ENCODE measurements at places on chromosomes 2 and 18.
A peak's percentile ranks its signal among the peaks of the same experiment; 100 is the strongest.

- DNase-seq = no peak
These were observed 82.8 kb upstream of the CD28 start for GRCh38 chr2:203623661-203624060.

DNA sequence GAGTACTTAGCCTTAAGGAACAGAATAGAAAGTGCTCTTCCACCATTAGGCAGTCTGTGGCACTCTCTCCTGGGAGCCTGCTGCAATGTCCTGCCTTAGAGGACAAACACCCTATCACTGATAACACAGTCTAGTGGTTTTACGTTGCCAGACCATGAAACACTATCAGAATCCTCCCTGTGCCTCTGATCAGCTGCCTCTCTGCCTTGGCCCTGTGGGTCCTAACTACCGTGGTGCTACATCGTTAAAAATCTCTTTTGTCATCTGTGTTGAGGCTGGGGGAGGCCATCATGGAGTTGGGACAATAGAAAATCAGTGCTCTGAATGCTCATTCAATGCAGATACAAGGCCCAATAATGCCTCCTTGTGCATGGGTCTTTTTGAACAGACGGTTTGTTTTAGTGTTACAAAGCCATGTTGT lies 11.9 kb upstream of the APCDD1 start:
- DNase-seq = no peak

DNA sequence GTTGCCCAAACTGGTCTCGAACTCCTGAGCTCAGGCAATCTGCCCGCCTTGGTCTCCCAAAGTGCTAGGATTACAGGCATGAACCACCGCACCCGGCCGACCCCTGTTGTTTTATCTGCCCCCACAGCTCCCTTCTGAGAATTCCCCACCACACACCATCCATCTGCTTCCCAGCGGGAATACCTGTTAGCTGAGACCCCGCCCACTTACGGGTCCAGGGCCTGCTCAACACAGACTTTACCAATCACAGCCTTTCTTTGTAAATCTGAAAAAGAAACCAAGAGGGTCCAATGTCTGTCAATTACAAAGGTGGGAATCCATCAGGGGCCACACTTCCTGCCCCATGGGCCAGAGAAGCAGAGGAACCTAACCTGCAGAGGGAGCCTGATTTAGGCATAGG lies 14.2 kb upstream of the CABLES1 start:
- DNase-seq = no peak

DNA sequence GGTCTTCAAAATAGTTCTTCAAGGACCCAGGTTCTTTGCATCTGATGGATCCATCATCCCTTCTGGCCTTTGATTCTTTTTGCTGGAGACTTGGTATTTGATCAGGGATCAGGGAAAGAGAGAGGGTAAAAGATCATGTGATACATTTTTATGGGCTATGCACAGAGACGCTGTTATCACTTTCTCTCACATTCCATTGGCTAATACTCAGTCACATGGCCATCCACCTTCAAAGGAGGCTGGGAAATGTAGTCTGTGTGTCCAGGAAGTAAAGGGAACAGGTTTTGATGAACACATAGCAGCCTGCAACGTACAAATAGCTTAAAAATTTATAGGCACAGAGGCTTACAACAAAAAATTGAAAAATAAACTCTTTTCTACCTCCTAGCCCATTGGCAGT lies 629.6 kb upstream of the FANCL start:
- DNase-seq = no peak

DNA sequence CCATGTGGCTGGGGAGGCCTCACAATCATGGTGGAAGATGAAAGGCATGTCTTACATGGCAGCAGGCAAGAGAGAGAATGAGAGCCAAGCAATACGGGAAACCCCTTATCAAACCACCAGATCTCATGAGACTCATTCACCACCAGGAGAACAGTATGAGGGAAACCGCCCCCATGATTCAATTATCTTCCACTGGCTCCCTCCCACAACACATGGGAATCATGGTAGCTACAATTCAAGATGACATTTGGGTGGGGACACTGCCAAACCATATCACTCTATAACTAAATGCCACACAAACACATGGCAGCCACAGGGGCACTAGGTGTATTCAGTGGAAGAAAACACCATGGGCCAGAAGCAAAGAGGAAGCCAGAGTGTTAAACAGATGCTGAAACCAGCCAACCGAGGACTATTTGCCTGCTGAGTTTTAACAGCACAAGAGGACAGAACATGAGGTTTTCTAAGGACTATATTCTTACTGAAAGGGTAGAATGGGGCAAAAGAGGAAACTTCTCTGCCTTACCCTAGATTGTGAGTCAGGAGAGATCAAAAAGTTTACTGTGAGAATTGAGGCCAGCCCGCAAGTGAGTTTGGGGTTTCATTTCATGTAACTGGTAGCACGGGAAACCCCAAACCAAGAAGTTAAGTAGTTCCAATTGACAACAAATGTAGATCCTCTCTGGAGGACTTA lies 49.2 kb downstream of the SIGLEC15 start:
- no peak for DNase-seq

- no peak for DNase-seq
These were observed 928 bp upstream of the FOSL2 start for GRCh38 chr2:28391564-28392296.

DNA sequence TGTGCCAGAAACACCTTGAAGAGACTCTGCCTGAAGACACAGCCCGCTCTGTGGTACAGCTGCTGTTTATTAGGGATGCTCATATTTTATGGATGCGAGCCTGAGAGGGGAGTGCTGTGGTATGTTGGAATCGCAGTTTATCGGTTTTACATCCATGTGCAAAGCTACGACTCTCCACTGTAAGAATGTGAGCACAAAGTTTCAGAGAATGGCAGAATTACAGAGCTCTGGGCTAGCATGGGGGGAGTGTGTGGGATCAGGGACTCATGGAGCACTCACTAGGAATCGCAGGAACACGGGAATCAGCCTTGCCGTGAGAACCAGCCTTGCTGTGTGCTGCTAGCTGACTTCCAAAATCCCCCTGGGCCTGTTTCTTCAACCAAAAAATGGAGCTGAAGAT lies 199.9 kb downstream of the RNF144A start:
- no peak for DNase-seq

GRCh38 chr2:210623506-210623905 lies 67.1 kb downstream of the CPS1 start:
- no peak for DNase-seq

DNA sequence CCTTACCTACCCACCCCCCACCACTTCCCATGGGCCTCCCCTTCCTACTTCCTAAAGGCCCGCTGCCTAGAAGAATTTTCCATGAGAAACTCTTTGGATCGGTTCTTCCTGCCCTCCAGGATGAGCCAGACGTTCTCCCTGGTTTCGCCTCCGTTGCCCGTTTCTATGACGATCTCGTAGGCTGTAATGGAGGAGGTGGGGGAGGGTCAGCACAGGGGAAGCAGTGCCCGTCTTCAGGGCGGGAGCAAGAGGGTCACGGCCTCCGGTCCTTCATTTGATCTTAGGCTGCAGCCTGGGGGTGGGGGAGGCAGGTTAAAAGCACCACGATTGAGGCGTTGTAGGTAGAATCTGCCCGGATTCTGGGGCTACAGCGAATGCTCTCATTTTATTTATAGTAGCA lies 172.0 kb downstream of the LOXHD1 start:
- no peak for DNase-seq

GRCh38 chr18:54069729-54070128 lies 154.7 kb downstream of the MBD2 start:
- DNase-seq = no peak

GRCh38 chr18:50619861-50620275 lies 60.0 kb downstream of the MAPK4 start:
- peak; percentile 82 for DNase-seq

DNA sequence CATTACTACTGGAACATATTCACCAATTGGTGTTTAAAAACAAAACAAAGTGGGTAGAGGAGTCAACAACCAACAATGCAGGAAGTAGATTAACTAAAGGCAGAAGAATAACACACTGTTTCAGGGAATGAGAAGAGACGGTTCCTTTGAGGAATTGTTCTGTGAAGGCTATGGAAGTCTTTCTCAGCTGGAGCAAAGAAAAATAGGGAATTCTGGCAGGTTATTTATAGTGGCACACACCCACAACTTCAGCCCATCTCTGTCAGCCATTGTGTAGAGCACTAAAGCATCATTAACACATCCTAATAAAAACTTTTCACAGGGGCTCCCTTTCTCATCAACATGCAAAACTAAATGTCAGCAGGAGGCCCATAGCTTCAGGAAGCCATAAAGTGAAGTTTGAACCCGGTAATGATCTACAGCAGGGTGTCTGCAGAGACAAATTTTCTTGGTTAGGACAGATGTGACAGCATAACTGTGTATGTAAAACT lies 113.6 kb downstream of the CDH2 start:
- peak; percentile 43 for DNase-seq

DNA sequence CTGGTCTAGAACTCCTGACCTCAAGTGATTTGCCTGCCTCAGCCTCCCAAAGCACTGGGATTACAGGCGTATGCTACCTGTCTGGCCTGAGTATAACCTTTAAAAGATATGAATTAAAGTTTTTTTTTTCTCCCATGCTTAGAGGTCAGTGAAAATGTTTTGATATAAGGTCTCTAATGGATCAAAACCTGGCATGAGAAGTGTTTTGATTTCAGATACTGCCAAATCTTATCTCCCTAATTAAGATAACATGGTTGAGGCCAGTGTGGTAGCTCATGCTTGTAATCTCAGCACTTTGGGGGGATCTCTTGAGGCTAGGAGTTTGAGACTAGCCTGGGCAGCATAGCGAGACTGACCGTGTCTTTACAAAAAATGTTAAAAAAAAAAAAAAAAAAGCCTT lies 41.2 kb downstream of the SNRPD1 start:
- DNase-seq = no peak

DNA sequence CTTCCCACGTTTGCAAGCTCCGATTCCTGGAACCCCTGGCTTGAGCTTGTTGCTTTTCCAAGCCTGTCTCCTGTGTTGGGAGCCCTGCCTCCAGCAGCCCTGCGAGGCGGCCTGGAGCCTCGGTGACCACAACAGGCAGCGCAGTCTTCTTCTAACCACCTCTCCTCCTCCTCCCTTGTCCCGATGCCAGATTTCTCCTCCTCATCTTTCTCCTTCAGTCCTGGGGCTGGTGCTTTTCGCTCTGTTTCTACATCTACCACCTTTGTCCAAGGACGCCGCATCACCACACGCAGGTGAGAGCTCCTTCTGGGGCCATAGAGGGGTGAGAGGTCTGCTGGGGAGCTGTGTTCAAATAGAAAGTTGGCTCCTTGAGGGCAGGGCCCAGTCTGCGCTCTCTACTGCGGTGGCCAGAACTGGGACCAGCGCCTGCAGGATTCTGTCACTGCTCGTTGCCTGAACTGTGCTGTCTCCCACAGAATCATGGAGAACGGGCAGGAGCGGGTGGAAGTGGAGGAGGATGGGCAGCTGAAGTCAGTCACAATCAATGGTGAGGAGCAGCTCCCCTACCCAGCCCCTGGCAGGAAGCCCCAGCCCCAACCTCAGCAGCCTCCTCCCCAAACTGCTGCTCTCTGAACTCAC lies 3.9 kb downstream of the DNAJB2 start:
- no peak for DNase-seq

- DNase-seq = no peak
These were observed 1616.8 kb upstream of the ACVR2A start for GRCh38 chr2:146228020-146228393.

GRCh38 chr2:240565333-240566202 lies 2.7 kb upstream of the RNPEPL1 start:
- no peak for DNase-seq

- DNase-seq = no peak
These were observed 32.7 kb downstream of the ARHGAP25 start for GRCh38 chr2:68767031-68767961.

GRCh38 chr2:30293303-30293921 lies 62.1 kb downstream of the LBH start:
- DNase-seq = no peak
